ENCODE measurements at places on chromosomes 7 and 10.

DNA sequence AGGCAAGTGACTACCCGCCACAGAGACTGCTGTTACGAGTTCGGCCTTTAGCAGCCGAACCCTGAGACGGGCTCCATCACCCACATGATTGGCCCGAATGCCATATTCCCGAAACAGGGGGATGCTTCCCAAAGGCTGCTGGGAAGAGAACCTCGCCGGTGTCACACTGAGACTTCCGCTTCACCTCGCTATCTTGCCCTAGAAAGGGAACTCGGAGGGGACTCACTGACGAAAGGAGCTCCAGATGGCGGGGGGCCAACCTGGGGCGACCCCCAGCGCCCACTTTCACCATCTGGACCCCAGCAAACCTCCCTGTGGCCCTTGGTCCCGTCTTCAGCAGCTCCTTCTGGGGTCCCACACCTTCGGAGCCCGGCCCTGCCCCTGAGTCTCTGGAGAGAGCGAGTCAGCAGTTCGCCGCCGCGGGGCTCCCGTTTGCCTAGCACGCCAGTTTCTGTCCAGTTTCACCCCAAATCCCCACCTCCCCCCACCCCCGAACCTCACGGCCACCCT, 529 bp downstream of the HPS1 start:
- peak; percentile 44 for DNase-seq

DNA sequence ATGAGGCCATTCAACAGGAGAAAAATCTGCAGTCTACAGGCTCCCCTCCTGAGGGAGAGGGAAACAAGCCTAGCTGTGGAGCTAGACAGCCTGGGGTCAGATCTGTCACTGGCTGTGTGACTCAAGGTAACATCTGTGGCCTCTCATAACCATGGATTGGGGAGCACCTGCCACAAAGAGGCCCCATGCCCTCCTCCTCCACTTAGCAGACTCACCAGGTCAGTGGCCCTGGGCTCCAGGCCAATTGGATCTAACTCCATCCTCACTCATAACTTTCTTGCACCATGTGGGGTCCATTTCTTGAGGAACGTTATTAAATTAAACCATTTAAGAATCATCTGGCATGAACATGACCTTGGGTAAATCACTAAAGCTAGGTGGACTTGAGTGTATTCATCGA, 1.8 kb downstream of the GDF10 start:
- no peak for DNase-seq

DNA sequence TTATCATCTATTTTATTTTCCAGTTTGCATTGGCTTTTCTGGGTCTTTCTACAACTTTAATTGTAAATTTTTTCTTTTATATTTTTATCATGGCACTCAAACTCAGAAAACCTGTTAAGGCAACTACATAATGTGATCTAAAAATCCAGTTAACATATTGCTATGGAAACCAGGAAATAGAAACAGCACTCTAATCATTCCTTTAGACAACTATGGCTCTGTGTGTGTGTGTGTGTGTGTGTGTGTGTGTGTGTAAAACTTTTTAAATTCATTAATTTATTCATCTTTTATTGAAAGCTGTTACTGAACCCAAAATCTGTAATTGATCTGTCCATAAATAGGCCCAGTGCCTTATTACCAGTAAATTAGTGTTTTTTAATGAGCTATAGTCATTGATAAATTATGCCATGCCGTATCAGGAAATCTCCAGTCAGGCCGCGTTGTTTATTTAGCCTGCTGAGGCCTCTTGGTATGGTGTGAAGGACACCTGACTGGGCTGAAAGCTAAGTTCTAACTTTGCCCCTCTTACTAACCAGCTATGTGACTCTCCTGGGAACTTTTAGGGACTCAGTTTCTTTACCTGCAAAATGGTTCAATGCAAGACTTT, 1.5 kb upstream of the MET start:
- DNase-seq, result no peak

GRCh38 chr7:157692460-157693011, 355.7 kb downstream of the DNAJB6 start:
- DNase-seq, result no peak

DNA sequence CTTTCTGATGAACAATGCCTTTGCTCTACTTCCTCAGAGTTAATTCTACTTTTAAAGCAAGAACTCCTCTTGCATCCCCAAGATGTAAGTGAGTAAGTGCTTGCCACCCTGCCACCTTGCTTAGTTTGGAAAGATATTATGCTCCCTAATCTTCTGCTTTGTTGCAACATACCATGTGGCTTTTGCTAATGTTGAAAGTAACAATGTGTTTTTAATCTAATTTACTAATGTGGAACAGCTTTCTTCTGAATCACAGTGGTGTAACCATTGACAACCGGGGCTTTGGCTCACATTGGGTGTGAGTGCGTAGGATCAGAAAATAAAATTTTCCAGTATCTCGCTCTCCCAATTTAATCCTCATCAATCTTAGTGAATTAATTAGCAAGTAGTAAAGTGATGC, 254.1 kb upstream of the PTER start:
- no peak for DNase-seq

DNA sequence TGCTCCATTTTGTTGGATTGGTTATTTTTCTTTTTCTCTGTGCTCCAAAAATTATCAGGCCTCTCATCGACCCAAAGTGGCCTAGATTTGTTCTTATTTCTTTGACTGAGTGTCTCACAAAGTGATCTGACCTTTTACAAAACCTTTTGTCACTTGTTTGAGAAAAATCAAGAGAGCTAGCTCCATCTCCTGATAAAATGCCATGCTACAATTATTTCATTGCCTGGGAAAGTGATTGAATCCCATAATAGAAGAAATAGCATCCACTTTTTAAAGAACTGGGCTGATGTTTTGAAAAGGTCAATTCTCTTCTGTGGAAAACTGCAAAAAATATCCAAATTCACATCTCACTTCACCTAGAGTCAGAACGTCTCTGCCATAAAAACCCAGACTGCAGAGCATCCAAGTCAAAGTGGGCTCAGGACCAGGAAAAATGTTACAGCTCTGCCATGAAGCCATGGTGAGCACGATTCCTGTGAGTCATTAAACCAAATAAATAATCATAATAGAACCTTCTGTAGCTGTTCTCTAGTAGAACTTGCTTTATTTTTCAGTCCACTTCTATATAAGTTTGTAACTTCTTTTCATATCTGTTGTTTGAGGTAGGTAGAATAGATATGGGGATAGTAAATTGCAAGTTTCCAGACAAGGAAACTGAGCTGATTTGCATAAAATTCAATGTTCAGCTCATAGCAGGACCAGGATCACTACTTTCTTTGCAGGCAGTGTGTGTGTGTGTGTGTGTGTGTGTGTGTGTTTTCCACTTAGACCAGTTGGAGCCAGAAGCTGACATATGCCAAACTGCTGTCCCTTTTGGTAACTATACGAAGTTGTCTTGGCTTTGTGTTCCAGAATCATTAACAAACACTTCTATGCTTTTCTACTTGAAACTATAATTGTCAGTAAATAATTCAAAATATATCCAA, 632.5 kb upstream of the ANKRD30A start:
- DNase-seq, result no peak

DNA sequence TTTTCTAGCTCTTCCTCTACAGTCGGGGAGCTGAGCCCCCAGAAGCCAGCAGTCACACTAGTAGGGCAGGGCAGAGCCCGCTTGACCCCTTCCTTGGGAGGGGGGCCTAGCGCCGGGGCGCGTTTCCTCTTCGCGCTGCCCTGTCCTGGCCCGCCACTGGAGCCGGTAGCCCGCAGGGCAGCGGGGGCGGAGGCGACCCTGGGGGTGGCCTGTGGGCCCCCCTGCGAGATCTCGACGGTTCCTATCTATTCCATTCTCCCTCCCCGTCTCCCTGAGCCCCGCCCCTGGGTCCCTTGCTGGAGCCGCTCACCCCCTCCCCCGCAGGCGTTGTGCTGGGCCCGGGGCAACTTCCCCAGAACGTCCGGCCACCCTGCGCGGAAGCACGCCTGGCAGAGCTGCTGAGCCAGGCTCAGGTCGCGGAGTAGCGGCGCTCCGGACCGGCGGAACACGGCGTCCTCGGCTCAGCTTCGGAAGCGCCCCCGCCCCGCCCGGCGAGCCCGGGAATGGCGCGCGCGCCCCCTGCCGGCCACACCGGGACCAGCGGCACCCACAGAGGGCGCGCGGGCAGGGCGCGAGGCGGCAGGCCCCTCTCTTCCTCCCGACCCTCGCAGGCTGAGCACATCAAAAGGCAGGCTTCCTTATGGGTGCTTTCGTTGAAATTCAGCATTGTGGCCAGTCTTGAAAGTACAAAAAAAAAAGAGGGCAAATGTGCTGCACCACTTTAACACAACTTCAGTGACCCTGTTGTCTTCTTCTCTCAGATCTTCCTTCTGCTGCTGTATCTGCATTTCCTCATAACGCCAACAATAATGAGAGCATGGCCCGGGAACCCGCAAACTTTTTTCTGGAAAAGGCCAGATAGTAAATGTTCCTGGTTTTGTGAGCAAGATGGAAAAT, 327.6 kb downstream of the TNS3 start:
- DNase-seq, result peak; percentile 59

GRCh38 chr10:102814453-102814871, 22.8 kb downstream of the CYP17A1 start:
- no peak for DNase-seq

DNA sequence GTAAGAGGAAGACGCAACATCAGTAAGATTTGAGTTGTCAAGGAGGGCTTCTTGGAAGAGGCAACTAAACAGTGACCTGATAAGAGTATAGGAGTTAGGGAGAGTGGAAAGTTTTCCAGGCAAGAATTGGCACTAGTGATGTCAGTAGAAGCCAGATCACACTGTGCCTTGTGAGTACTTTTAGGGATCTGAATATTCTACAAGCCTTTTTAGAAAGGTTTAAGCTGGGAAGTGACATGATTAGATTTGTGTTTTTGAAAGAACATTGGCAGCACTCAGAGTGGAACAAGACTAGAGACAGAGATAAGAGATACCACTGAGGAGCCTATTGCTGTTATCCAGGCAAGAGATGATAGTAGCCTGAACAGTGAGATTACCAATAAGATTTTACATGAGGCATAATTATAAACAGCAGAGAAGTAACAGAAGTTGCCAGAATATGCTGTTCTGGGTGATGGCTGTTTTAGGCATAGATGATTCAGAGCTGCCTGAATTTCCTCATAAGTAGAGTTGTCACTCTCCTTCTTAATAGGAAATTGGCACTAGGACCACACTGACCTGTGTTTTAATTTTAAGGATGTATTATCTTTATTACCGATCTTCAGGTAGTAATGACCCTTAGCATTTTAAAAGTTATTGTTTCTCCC, 45.6 kb downstream of the NHLRC2 start:
- no peak for DNase-seq

- DNase-seq, result no peak
Observed at GRCh38 chr7:33719059-33719581, 186.2 kb upstream of the BMPER start.

- DNase-seq, result no peak
Observed at GRCh38 chr7:11768263-11768662, 63.7 kb downstream of the THSD7A start.

- no peak for DNase-seq
Observed at GRCh38 chr10:56836659-56837058, 475.6 kb upstream of the ZWINT start.

GRCh38 chr10:110263164-110263563, 41.6 kb downstream of the SMNDC1 start:
- DNase-seq, result no peak

- peak; percentile 67 for DNase-seq
Observed at GRCh38 chr10:74738985-74739567, 87.3 kb upstream of the KAT6B start.

- no peak for DNase-seq
Observed at GRCh38 chr10:43596546-43596945, 9.7 kb upstream of the ZNF485 start.

DNA sequence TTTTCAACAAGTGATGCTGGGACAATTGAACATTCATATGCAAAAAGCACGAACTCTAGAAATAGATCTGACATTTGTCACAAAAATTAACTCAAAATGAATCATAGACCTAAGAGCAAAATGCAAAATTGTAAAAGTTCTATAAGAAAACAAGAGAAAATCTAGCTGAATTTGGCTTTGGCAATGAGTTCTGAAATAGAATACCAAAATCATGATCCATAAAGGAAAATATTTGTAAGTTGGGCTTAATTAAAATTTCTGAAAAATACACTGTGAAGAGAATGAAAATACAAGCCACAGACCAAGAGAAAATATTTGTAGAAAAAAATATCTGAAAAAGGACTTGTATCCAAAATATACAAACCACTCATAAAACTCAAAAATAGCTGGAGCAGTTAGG, 698.8 kb upstream of the CELF2 start:
- no peak for DNase-seq

DNA sequence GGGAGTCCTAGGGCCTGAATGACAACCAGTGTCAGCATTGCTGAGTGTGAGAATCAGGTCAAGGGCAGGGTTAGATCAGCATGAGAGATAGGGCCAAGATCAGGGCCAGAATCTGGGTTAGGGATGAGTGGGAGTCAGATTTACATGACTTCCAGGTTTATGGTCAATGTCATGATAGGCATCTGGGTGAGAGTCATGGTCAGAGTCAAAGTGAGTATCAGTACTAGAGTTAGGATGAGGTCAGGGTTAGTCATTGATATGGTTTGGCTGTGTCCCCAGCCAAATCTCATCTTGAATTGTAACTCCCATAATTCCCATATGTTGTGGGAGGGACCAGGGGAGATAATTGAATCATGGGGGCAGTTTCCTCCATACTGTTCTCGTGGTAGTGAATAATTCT, 12.3 kb downstream of the MRPS24 start:
- DNase-seq, result no peak

GRCh38 chr10:3827768-3828403, 42.9 kb upstream of the KLF6 start:
- DNase-seq, result no peak

- no peak for DNase-seq
Observed at GRCh38 chr7:12174931-12175330, 36.2 kb upstream of the TMEM106B start.

GRCh38 chr7:132666071-132666773, 90.0 kb upstream of the PLXNA4 start:
- peak; percentile 39 for DNase-seq

- DNase-seq, result no peak
Observed at GRCh38 chr10:70499836-70500167, 21.2 kb downstream of the PALD1 start.

- peak; percentile 68 for DNase-seq
Observed at GRCh38 chr10:123967626-123968243, 76.1 kb upstream of the CPXM2 start.

Measured in activated CD4-positive, alpha-beta T cell treated with anti-CD3 and anti-CD28 coated beads, Interleukin-2, Interleukin-6, amounts not matched to agents 100 ng/mL and 50 ng/mL, durations not matched to agents 16 hours and 8 hours (primary cell).